ENCODE measurements at places on chromosomes 2 and 18.

- DNase-seq: no peak
These were observed 98.0 kb downstream of the STK39 start for GRCh38 chr2:168149150-168149974.

DNA sequence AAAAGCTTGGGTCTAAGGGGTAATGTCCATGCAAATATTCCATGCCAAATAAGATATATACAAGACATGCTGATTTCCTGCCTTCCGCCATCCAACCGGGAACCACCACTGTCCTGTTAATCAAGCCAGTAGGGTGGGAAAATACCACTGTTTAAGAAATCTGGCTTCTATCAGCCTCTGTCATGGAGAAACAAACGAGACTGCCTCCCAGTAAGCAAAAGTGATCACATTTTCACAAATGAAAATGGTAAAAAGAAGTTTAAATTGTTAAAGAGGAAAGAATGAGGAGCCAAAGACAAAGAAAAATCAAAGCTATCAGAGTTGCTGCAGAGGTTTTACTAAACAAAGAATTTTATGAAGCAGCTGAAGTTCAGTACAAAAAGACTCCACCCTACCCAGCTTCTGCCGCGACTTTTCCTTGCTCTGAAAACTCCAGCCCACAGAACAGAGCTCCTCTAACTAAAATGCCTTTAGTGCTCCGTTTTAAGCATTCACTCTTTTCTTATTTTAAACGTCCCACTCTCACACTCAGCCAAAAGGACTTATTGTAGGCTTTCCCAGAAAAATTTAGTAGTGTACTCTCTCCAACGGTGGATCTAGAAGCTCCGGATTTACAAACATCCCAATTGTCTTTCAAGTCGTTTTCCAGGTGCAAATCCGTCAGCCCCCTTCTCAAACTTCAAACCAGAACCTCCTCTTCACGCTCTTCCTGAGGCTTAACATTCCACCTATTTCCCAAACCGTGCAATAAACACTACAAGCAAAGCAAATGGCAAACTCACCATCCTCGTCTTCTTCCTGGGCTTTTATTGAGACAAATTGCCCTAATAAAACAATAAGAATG is 613 bp downstream of the COL5A2 start:
- DNase-seq: no peak

DNA sequence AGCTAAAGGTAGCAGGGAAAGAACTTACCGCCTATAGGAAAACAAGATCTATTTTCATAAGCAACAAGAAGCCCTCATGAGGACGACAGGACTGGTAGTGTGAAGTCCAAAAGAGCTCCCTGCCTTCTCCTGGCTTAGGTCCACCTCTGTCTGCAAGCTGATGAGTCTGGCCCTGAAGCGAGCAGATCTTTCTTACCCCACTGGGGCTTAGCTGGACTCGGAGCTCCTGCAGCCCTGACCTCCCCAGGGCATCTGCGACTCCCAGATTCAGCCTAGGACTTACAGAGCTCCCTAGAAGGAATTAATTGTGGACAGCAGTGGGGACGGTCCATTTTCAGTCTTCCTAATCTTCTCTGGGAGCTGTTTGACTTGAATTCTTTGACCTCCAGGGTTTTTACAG is 53.7 kb downstream of the MCFD2 start:
- DNase-seq: no peak

- no peak for DNase-seq
These were observed 66.9 kb downstream of the OXER1 start for GRCh38 chr2:42696987-42697386.

DNA sequence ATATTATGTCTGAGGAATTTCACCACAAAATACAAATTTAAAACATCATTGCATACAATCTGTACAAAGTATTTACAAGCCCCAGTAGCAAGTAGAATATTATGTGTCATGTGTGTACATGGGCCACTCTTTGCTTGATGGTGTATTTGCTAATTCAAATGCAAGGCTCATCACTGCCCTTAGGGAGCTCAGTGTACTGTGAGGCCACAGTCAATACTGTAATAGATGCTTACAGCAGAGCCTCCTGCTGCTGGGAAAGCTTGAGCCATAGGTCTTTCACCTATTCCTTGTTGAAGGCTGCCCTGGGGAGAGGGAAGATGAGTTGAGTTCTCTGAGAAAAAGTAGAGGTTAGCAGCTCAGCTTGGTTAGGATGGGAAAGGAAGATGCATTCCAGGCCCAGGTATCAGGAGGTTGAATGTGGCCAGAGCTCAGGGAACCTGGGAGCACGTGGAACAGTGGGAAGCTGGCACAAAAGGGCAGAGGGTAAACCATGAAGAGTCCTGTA is 189.6 kb downstream of the LRP1B start:
- DNase-seq: no peak

- DNase-seq: no peak
These were observed 10.5 kb upstream of the DCTN1 start for GRCh38 chr2:74390606-74391005.

DNA sequence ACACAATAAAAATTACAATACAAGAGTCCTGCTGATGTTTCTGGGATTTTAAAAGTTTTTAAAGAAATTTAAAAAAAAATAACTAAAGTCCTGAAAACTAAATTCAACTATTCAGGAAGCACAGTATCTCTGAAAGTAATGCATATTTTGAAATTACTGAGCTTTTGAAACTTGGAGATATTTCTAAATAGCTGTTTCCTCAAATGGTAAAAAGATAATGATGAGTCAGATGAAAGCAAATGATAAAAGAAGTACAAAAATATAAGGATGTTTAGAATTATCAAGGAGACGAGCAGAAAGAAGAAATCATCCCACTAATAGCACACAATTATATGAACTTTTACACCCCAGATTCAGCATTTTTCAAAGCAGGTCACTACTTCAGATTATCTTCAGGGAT is 90.2 kb upstream of the SLC25A52 start:
- no peak for DNase-seq

GRCh38 chr2:170554278-170554955 is 160.7 kb upstream of the SP5 start:
- no peak for DNase-seq

DNA sequence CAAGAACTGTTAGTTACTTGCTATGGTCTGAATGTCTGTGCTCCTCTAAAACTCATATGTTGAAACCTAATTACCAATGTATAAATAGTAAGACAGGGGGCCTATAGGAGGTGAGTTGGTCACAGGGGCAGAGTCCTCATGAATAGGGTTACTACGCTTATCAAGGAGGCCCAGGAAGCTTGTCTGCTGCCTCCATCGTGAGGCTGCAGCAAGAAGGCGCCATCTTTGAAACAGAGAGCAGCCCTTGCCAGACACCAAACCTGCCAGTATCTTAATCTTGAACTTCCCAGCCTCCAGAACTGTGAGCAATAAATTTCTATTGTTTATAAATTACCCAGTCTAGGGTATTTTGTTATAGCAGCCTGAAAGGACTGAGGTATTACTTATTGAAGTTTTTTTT is 79.1 kb downstream of the TGIF1 start:
- no peak for DNase-seq

DNA sequence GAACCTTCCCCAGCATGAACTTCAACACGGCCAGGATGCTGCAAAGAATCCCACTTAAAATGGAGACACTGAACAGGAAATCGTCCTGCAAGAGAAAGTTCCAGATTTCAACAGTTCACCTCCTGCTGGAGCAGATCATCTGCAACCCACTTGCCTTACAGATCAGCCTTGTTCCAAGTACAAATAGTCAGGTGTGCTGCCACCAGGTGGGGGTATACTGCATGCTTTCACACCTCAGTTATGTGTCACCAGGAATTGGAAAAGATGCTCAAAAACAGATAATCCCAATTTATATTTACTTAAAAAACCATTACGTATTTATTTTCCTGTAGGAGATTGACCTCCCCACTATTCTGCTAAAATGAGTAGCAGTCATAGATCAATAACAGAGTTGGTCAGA is 212.3 kb downstream of the MGAT5 start:
- no peak for DNase-seq

DNA sequence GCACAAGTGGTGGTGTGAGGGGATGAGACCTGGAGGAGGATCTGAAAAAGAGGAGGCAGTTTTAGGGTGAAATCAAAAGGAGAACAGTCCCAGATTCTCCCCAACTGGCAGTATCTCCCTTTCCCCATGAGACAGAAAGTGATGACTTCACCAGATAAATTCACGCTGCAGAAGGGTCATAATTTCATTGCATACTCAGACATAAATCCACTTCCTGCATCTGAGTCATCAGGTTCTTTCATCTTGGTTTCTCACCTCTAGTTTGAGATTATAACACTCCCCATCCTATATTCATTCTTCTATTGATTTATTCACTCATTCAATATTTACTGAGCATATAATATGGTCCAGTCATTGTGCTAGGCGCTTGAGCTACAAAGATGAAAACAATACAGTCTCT is 64.7 kb downstream of the CCDC148 start:
- no peak for DNase-seq

- DNase-seq: no peak
These were observed 171.2 kb downstream of the SPAG16 start for GRCh38 chr2:213455316-213456008.

GRCh38 chr18:64713284-64713683 is 564.4 kb upstream of the LINC00305 start:
- DNase-seq: no peak

GRCh38 chr18:59742325-59743111 is 45.3 kb upstream of the CCBE1 start:
- DNase-seq: no peak

- no peak for DNase-seq
These were observed 64.7 kb downstream of the DGKD start for GRCh38 chr2:233418761-233419546.

GRCh38 chr2:23488584-23488983 is 103.6 kb downstream of the KLHL29 start:
- DNase-seq: no peak

DNA sequence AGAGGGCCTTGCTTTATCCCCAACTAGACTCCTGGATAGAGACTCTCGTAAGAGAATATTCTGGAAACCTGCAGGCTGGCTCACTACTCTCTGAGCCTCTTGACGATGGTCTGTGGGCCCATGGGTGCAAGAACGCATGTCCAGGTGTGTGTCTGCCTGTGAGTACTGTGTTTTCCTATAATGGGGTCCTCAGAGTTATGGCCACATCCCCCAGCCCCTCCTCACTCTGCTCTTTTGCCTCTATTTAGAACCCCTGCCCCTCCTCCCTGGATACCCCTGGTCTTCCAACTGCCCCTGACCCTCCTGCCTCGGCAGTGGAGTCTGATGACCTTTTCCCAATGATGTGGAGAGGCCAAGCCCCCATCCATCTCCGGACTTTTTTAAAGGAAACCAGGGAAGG is 148.1 kb downstream of the ZFP36L2 start:
- no peak for DNase-seq

DNA sequence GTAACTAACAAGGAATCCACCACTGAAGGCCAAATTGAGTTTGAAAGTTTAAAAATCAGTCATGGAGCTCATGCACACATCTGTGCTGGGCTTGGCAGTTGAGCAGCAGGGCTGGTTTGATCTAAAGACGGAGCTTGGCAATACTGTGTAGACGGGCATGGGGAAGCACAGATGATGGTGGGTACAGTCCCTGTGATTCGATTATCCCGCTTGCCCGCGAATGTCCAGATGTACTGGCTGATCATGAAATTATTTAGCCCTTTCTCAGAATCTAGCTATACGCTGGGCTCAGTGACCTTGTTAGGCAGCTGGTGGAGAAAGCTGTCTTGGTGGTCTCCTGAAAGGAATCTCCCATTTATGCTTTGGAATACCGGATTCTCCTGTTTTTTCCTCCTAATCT is 74.8 kb upstream of the SOX11 start:
- no peak for DNase-seq

- DNase-seq: no peak
These were observed 45.0 kb upstream of the ODC1 start for GRCh38 chr2:10493075-10493633.

DNA sequence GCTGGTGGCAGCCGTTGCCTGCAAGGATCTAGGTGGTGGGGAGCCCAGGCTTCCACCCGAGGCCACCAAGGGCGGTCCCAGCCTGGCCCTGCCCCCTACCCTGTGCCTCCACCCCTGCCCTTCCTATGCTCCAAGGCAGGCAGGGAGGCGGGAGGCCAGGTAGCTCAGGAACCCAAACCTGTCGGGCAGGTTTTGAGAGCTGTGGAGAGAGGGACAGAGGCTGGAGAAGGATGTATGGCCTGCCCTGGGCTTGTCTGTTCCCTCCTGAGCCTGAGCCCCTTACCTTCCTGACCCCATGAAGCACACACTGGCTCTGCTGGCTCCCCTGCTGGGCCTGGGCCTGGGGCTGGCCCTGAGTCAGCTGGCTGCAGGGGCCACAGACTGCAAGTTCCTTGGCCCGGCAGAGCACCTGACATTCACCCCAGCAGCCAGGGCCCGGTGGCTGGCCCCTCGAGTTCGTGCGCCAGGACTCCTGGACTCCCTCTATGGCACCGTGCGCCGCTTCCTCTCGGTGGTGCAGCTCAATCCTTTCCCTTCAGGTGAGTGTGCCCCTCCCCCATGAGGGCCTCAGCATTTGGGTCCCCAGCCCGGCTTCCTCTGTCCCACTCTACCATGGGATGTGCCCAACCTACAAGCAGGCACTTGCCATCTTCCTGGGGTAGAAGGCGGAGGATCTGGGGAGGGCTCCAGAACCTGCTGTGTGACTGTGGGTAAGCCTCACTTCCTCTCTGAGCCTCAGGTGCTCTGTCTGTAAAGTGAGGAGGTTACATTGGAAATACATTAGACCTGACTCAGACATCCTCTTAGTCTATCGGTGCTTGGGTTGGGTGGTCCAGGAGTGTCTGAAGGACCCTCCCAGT is at the start of gene PROM2:
Gene PROM2, plus strand, starts transcription at position 159 of the 860 bp plus-strand sequence. Its CDS starts 137 bp downstream, at position 296.
- no peak for DNase-seq

GRCh38 chr18:44216169-44216568 is 464.5 kb upstream of the SETBP1 start:
- DNase-seq: no peak

DNA sequence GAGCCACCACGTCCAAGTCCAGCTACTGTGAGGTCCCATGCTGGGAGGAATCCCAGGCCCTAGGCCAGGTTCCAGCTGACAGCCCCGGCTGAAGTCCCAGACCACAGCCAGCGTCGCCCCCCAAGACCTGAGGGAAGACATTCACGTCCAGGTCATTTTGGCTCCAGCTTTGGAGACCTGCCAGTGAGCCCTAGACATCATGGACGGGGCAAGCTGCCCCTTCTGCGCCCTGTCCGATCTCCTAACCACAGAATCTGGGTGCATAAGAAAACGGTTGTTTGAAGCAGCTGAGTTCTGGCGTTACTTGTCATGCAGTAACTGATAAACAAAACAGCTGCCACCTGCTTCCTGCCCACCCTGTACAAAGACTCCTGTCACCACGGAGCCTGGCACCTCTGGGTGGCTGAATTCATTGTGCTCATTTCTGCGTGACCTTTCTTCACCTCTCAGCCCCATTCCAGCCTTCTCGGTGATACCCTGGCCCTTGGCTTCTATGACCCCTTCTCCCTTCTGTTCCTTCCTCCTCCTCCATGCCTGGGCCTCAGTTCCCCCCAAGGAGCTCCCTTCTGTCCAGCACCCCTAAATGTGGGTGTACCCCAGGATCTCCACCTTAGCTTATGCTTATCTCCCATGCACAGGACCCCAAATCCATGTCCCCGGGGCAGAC is 72.6 kb upstream of the SMAD7 start:
- no peak for DNase-seq

DNA sequence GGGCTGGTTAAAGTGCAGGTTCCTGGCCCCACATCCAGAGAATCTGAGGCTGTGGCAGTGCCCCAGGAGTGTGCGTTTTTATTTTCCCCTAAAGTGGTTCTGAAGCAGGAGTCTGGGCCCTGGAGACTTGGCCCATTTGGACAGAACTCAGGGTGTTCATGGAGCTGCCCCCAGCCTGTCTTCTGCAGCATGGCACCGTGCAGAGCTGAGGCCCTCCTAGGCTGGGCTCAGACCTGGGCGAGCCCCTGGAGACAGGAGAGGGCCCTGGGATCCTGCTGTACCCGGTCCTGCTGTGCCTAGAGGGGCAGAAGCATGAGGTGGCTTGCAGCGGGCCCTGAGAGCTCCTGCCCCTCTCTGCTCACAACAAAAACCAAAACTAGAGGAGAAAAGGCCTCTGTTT is 58.8 kb upstream of the B3GNT7 start:
- DNase-seq: no peak
